ENCODE measurements at places on chromosomes 6 and 20.

- no peak for DNase-seq
These were observed 23.7 kb downstream of the TRMT11 start for GRCh38 chr6:126010040-126010439.

- DNase-seq, result peak; percentile 65
These were observed 10.6 kb downstream of the CTCFL start for GRCh38 chr20:57514273-57514751.

- DNase-seq, result no peak
These were observed 45.8 kb downstream of the AHI1 start for GRCh38 chr6:135451617-135452190.

- DNase-seq, result no peak
These were observed 303.7 kb downstream of the ESR1 start for GRCh38 chr6:152110886-152111820.

DNA sequence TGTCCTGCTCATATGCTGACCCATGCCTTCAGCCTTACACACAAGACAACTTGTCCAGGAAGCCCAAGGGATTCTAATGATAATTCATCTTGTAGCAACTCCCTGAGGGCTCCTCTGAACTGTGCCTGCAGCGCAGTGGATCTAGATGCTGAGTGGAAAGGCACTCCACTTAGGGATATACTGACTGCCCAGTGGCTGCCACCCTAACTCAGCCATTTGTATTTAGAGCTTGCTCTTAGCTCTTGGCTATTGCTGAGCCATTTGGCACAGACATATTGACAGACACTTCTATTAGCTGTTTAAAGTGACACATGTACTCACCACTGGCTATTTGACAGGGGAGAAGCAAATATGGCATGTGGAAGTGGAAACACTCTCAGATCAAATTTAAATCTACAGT, 278.3 kb upstream of the SGK1 start:
- DNase-seq, result no peak

DNA sequence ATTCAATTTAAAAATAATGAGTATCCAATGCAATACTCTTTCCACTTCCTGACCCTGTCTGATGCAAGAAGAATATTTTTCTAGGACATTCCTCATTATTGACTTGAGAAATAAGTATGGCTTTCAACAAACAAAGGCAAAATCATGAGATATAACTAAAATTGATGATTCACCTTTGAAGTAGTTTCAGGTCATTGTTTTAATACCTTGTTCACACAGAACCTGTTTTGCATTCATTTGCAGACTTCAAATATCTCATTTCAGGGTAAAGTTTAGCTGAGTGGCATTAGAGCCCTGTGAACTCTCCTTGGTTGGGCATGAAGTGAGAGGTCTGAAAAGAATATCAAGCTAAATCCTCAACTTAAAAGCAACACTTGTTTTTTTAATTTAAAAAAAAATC, 309.2 kb downstream of the NRN1 start:
- DNase-seq, result no peak

DNA sequence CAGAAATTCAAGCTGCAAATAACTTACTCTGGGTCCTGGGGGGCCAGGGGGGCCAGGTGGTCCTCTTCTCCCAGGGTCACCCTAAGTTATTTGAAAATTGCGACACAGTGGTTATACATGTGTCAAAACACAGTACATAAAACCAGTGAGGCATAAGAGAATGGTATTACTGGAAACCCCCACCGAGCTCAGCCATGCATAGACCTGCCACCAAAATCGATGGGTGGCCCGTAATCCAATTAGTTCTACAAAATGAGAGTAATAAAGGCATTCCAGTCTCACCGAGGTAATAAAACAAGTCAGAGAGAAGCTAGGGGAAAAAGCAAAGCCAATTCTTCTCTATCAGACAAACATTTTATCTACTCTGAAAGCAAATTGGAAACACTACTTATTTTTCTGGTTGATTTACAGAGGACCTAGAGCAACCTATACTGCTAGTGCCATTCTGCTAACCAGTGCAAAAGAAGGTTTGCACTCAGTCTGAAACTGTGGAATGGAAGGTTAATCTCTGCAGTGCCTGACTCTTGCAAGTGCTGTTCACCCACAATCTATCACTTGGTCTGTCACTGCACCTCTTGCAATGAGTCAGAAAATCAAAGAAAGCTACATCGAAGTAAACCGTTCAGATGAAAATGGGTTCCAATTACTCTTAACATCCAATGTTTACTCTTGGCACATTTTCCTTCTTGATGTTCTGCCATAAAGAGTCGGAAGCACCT, 32.4 kb downstream of the COL9A1 start:
- DNase-seq, result no peak

- no peak for DNase-seq
These were observed 86.1 kb downstream of the MAP7 start for GRCh38 chr6:136464148-136464547.

DNA sequence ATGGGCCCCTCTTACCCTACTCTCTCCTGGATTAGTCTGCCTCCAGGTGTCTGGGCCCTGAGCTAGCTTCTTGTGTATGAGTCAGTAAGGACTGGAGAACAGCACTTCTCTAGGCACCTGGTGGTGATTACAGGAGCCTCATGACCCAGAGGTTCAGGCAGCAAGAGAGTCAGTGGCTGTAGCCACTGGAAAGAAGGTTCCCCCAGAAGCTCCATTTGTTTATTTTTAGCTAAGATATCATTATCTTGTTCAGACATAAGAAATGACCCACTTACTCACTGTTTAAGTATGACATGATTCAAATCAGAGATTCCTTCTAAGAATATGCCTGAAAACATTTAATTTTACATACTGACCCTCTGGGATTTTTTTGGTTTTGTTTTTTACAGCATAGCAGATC, 23.6 kb upstream of the SLC4A11 start:
- DNase-seq, result no peak

- no peak for DNase-seq
These were observed 128.2 kb upstream of the LAMA2 start for GRCh38 chr6:128754658-128755256.

- DNase-seq, result no peak
These were observed 4.1 kb downstream of the DNAJC5 start for GRCh38 chr20:63898882-63899558.

- DNase-seq, result no peak
These were observed 55.6 kb downstream of the FRK start for GRCh38 chr6:116004841-116005815.

GRCh38 chr6:106097411-106098231, 11.5 kb downstream of the PRDM1 start:
- DNase-seq, result no peak

DNA sequence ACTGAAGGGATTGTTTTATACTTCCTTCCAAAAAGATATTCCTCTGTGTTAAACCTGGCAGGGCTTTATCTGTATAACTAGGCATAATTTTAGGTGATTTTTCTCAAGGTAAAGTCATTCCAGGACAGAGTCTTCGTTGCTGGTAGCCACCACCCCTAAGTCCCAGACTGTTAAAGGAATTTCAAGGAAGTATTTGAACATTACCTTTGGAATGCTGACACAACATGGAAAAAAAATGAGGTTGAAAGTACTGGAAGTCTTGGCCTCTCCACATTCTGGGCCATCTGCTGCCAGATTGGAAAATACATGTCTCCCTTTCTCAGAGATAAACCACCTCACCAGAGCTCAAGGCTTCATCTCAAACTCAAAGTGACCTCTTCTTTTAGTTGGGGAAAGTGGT, 27.0 kb upstream of the ETV7 start:
- no peak for DNase-seq

- no peak for DNase-seq
These were observed 6.2 kb downstream of the TMEM242 start for GRCh38 chr6:157316871-157317814.

DNA sequence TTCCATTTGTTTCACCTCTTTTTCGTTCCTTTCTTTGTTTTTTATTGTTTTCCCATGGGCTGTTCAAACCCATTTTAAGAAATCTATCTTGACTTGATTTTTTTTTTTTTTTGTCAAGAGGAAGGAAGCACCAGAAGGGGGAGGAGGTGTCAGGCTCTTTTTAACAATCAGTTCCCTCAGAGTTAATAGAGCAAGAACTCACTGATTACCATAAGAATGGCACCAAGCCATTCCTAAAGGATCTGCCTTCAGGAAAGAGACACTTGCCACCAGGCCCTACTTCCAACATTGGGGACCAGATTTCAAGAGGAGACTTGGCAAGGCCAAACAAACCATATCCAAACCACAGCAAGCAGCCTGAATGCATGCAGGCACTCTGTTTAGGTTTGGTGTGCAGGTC, 168.0 kb downstream of the OTOR start:
- no peak for DNase-seq

- DNase-seq, result no peak
These were observed 17.5 kb upstream of the TRAF3IP2 start for GRCh38 chr6:111623046-111623718.

DNA sequence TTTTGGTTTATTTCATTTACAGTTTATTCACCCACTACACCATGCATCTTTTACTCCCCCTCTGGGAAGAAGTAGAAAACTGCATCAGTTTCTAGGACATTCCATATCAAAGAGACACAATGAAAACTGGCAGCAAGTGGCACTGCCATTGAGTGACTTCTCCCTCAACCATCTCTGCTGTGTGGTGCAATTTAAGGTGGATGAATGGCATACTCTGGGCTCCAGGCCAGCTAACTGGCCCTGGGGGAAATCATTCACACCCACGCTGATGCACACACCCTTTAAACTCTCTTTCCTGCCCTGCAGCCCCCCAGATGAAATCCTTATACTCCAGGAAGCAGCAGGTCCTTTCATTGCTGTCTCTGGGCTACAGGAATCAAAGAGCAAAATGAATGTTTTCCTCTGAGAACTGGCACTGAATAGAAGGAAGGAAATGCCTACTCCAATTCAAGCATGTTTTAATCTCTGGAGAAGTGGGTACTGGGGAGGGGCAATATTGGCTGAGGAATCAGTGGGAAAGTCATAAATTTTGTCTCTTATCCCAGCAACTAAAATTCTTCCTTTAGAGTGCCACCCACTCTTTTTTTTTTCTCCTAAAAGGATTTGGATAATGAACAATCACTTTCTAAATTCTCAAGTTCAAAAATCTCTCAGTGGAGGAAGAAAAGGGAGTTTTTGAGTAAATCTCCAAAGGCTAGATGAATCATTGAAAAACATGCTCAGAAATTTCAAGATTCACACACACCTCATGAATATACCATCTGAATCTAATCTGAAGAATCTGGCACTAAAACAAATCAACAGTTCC, 16.9 kb upstream of the RFPL4B start:
- no peak for DNase-seq

Measured in glutamatergic neuron (in vitro differentiated cells).